Aorta (tissue), 5 donors: ENCODE measurements at places on chromosomes 1 and 21. TPM values are rescaled to one million over a fixed set of nuclear protein-coding genes. Genes with fewer than 3 reads are reported as not detected.
A peak's percentile ranks its signal among the peaks of the same experiment; 100 is the strongest.

The KPRP gene
- not detected for total RNA-seq

DNA sequence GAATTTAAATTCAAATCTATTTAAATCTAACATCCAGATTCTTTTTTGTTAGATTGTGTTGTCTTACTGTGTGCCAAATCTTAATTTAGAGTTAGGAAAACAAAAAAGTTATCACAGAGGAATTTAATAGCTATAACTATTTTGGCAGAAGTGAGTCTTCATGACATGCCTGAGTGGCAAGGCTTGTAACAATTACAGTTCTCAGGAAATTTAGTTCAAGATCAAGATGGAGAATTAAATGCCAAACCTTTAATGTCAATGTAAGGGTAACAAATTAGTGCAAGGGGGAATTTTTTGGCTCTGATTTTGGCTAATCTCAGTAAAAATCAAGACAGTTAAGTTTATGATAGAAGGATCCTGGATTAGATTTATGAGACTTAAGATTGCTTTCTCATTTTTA is 58.4 kb downstream of the GDAP2 start:
- H3K27me3 ChIP-seq = no peaks in the 10 kb centered on the region
- DNase-seq = no peak
- no peak overlapping the region for H3K4me3 ChIP-seq
- no peaks in the 10 kb centered on the region for H3K4me1 ChIP-seq
- peaks cover 6% of the 10 kb centered on the region for H3K36me3 ChIP-seq
- peak overlapping the region; percentile 14 for H3K27ac ChIP-seq

DNA sequence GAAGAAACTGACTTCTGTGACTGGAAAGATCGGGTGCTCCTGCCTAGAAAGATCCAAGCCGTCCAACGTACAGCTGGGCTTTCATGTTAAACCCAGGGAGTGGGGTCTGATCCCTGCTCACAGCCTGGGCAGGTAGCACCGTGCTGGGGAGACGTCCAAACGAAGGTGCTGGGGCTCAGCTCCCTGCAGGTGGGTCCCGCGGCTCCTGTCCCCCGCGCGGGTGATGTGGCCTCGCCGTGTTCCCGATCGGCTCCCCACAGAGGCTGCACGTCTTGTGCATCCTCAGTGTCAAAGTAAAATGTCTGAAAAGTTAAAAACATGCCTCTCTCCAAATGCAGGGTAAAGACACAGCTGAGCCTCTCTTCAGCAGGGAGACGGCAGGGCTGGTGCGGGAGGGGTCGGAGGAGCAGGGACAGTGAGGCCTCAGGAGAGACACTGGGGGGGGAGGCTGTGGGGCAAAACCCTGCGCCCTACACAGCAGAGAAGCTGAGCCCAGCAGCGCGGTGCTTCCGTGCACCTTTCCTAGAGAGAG is 40.1 kb upstream of the COL6A2 start:
- no peaks in the 10 kb centered on the region for H3K27me3 ChIP-seq
- no peaks in the 10 kb centered on the region for H3K36me3 ChIP-seq
- H3K4me1 ChIP-seq = no peaks in the 10 kb centered on the region

GRCh38 chr1:161273402-161273801 is 14.9 kb downstream of the PCP4L1 start:
- H3K4me1 ChIP-seq = no peaks in the 10 kb centered on the region
- no peak overlapping the region for H3K4me3 ChIP-seq
- H3K27me3 ChIP-seq = no peaks in the 10 kb centered on the region
- DNase-seq = no peak
